ENCODE measurements at places on chromosomes 2 and 18. TPM values are rescaled to one million over a fixed set of nuclear protein-coding genes. Genes with fewer than 3 reads are reported as not detected.

DNA sequence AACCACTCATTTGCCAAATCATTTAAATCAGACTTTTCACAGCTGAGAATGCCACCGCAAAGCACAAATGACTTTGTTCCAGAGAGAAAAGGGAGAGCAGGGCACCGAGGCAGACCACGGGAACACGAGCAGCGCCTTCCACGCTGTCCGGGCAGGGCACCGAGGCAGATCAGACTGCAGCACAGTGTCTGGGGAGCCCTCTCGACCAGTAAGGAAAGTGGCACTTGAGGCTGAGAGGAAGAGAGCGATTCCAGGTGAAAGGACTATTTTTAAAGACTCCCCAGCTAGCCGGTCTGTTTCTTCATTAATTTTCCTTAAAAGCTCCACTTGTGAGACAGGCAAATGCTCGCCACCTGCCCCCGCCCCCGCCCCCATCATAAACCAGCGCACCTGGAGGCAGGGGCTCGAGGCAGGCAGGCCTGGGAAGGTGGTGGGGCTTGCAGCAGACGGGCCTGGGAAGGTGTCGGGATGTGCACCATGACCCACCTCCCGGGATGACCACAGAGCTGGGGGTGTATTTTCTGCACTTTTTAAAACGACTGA lies 80.9 kb upstream of the CTDP1 start:
- DNase-seq, result no peak

CPLX4 gene
- polyA plus RNA-seq, result not detected

DNA sequence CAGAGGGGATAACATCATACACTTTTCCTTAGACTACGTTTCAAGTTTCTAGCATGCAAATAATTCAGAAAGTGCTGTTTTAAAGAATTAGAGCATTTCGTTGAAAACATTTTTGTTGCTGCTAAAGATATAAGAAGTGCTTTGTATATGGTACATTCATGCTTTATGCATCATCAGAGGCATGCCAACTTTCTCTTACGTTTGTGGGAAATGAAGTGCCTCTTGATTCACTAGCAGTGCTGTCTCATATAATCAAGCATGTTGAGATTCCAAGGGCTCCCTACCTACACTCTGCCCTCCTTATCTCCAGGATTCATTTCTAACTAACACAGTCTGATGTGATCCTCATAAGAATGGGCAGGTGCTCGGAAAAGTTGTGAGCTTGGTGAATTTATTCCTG lies 748.6 kb upstream of the DDX18 start:
- DNase-seq, result no peak

- DNase-seq, result no peak
These were observed 184.9 kb upstream of the PARD3B start for GRCh38 chr2:204360218-204361007.
